Right renal cortex interstitium (tissue), 3 donors: ENCODE measurements at places on chromosomes 7 and 10. TPM values are rescaled to one million over a fixed set of nuclear protein-coding genes. Genes with fewer than 3 reads are reported as not detected.

- DNase-seq: no peak
Observed at GRCh38 chr7:19519443-19520021, 189.3 kb downstream of the POLR1F start.

DNA sequence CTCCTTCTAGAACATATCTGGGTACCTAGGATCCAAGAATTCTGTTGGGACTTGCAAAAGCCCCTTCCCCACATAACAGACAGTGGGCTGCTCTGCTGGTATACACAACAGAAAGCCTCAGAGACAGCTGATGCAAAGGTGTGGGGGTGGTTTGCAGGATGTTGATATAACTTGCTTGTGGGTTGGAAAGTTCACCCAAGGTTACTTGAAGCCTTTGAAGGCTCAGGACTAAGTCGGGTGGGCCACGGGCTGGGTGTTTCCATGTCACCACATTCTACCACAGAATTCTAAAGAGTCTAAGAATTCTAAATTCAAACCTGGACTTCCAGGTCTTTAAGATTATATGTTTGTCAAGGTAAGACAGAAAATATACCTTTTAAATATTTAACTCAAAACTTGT is 7.4 kb upstream of the NRCAM start:
- no peak for DNase-seq

GRCh38 chr7:48741545-48741944 is 182.8 kb upstream of the CDC14C start:
- DNase-seq: no peak

DNA sequence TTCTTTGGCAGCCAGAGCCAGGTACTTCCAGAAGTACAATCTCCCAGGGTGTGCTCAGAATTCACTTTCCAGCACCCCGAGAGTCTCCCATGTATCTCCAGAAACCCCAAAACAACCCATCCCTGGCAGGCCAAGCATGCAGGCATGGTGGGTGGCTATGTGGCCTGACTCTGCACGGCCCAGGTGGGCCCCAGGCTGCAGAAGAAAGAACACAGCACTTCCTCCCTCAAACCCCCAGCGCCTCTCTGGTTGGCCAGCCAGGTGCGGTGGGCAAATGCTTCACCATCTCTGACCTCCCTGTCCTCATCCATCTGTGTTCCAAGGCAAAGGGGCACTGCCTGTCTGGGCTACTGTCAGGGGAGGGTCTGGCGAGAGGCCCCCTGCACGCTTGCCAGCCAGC is 100.3 kb downstream of the MKI67 start:
- DNase-seq: no peak

DNA sequence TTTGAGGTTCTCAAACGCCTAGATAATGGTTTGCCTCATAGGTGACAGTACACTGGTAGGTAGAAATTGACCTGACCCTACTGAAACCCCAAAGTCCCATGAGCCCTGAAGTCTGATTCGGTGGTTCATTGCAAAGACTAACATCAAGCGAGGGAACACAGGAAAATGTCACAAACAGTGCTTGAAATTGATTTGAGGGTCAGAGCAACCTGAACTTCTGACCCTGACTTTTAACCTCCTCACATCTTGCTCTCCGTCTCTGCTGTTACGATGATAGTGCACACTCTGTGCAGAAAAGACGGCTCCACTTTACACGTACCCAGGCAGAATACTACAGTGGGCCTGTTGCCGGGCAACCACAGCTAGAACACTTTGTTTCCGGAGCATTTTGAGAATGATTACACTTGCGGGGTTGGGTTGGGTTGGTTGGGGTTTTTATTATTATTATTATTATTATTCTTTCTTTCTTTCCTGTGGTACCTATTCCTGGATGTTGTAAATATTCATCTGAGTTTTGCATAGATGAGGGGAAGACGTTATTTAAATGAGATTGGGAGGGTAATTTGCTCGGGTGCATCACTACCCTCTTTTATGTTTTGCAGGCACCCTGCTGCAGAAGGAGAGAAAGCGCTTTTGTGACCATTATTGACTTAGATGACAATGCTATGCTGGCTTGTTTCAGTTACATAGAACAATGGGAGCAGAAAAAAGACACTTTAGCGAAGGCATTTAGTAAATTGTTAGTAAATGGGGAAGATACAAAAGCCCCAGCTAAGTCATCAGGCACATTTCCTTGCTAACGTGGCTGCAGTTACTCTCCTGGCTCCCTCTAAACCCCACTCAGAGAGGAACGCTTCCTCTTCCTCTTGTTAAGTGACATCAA is 438.1 kb upstream of the NRP1 start:
- no peak for DNase-seq

DNA sequence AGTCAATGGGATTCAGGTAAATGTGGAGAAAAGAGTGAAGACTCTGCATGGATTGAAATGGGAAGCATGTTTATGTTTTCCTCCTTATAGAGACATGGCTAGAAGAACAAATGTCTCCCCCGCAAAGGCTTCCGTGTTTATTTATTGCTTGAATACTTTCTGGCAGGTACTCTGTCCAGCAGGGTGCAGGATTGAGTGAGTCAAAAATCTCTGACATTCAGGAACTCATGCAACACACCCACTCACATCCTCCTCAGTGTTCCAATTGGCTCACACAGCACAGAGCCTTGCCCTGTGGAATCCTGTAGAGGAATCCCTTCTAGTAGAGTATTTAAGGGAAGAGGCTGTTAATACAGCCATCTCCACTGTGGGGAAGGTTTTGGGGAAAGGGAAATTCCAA is 290.3 kb upstream of the VWC2 start:
- no peak for DNase-seq

DNA sequence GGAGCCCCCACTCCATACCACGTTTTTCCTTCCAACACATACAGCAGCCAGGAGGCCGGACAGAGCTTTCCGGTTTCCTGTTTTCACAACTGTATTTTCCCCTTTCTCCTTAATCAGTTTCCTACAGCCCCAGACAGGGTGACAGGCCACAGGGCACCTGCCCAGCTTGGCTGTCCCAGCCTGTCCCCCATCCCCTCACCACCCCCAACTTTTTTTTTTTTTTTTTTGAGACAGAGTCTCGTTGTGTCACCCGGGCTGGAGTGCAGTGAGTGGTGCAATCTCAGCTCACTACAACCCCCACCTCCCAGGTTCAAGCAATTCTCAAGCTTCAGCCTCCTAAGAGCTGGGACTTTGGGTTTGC is 10.3 kb upstream of the HSPB1 start:
- DNase-seq: no peak

GRCh38 chr7:148433521-148434180 is 156.9 kb upstream of the C7orf33 start:
- DNase-seq: no peak

DNA sequence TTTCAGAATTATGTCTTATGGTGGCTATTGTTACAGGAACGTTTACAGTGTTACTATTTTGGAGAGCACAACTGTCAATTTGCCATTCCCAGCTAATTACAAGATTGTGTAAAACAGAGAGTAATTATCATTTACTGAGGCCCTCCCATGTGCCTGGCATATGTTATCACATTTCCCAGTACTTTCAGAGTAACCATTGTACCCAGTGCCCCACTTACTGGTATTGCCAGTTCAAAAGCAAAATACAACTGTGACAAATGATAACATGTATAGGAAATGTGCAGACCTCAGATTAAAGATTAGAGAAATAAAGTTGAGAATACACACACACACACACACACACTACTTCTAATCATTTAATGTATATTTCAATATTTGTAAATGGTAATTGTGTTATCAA is 572.5 kb downstream of the POM121L12 start:
- no peak for DNase-seq

DNA sequence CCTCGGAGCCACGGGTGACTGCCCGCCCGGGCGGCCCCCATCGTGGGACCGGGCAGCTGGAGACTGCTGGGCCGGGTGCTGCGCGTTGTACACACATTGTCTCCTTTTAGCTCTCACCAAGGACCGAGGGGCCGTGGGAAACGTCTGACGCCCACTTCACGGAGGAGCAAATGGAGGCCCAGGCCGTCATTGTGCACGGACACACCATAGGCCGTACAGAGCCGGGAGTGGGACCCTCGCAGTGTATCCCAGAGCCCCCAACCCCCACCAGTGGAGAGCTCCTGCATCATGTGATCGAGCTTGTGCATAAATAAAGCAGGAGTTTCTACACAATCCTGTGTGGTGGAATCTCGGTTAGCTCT is 722 bp downstream of the DENND10 start:
- DNase-seq: no peak

DNA sequence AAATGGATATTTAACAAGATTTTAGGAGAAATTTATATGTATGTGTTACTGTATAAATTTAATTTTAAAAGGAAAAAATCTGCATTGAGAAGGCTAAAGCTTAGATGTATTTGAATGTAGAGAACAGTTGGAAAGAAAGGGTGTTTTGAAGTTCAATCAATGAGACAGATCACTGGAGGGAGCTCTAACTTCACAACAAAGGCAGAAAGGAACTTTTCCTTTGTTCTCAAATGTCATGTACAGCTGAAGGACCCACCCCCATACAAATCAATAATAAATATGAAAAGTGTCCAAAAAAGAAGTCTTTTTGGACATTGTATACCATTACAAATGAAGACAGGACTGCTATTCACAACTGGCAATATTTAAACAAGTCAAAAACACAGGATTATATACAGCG is 403.4 kb downstream of the DNAJB9 start:
- peak; percentile 3 for DNase-seq

DNA sequence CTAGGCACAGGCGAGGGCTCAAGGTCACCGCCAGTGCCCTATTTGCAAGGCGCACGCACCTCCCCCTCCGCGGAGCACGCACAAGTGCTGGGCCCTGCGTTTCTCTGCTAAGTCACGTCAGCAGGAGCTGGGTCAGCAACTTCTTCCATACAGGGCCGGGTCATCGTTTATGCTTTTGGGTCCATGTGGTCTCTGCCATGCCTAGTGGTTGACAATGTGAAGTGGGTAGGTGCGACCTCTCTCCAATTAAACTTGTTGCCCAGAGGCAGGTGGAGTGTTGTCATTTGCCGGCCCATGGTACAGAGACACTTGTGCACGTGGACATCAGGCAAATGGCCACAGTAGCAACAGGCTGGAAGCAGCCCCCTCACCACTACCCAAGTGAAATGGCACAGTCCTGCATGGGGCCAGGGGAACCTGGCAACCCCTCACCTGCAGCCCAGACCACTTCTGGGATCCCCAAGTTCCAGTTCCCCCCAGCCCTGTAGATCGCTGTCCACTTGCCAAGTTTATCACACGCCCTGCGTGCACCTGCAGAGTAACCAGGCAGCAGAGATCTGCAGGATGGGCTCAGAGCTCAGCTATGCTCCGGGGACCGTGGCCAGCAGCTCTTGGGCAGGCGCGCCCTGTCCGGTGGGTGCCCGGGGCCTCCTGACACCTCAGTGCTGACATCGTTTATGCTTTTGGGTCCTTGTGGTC is 86.1 kb upstream of the PPP2R2D start:
- DNase-seq: no peak

The VAX1 gene
- polyA plus RNA-seq: not detected
